ENCODE measurements at places on chromosomes 7 and 10.

- no peak overlapping the region for H3K27ac ChIP-seq
- DNase-seq = no peak
- no peaks in the 10 kb centered on the region for H3K4me1 ChIP-seq
- H3K27me3 ChIP-seq = no peaks in the 10 kb centered on the region
- no peak overlapping the region for H3K4me3 ChIP-seq
- H3K36me3 ChIP-seq = no peaks in the 10 kb centered on the region
These were observed 78.3 kb downstream of the WIPF3 start for GRCh38 chr7:29884399-29885272.

DNA sequence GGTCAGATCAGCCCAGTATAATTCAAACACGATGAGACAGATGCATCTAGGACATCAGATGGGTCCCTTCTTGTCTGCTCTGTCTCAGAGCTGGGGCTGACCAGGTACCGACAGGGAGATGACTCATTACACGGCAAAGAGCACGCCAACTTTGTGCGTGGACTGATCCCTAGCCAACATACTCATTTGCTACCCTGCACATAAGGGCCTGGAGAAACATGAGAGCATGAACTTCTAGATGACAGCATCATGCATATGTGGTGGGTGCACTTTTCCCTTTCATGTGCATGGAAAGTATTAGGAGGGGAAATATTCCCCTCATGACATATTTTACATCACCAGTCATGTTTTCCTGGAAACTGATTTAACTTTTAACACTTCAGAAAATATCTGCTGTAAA lies 35.1 kb upstream of the NPVF start:
- DNase-seq = no peak
- no peaks in the 10 kb centered on the region for H3K27me3 ChIP-seq
- no peaks in the 10 kb centered on the region for H3K4me1 ChIP-seq
- no peak overlapping the region for H3K4me3 ChIP-seq

- H3K4me3 ChIP-seq = no peak overlapping the region
- no peak overlapping the region for H3K27ac ChIP-seq
- no peaks in the 10 kb centered on the region for H3K4me1 ChIP-seq
- peaks cover 83% of the 10 kb centered on the region for H3K36me3 ChIP-seq
- no peaks in the 10 kb centered on the region for H3K27me3 ChIP-seq
These were observed 18.7 kb downstream of the TACR2 start for GRCh38 chr10:69397972-69398371.

DNA sequence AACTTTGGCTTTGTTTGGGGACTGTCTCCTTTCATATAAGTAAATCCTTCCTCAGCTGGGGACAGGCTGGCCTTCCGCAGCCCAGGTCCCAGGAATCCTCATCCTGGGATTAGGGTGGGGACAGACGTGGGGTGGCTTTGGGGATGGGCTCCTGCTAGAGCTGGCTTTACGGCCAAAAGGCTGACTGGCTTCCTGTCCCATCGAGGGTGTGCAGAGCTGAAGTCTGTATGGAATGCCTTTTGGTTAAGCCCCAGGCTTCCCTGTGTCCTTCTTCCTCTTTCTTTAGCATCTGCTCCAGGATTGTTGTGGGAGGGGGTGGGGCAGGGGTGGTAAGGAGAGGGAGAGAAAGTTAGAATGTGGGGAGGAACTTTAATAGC lies 59.4 kb upstream of the AQP1 start:
- no peaks in the 10 kb centered on the region for H3K36me3 ChIP-seq
- no peak overlapping the region for H3K4me3 ChIP-seq
- no peak overlapping the region for H3K27ac ChIP-seq

GRCh38 chr7:136066304-136067143 lies 89.4 kb upstream of the MTPN start:
- no peaks in the 10 kb centered on the region for H3K27me3 ChIP-seq
- H3K36me3 ChIP-seq = no peaks in the 10 kb centered on the region
- no peak overlapping the region for H3K27ac ChIP-seq
- DNase-seq = no peak
- no peaks in the 10 kb centered on the region for H3K4me1 ChIP-seq
- H3K4me3 ChIP-seq = no peak overlapping the region

- no peaks in the 10 kb centered on the region for H3K36me3 ChIP-seq
- DNase-seq = no peak
- H3K4me3 ChIP-seq = no peak overlapping the region
These were observed 178.7 kb upstream of the PRPS1L1 start for GRCh38 chr7:18206331-18206730.

DNA sequence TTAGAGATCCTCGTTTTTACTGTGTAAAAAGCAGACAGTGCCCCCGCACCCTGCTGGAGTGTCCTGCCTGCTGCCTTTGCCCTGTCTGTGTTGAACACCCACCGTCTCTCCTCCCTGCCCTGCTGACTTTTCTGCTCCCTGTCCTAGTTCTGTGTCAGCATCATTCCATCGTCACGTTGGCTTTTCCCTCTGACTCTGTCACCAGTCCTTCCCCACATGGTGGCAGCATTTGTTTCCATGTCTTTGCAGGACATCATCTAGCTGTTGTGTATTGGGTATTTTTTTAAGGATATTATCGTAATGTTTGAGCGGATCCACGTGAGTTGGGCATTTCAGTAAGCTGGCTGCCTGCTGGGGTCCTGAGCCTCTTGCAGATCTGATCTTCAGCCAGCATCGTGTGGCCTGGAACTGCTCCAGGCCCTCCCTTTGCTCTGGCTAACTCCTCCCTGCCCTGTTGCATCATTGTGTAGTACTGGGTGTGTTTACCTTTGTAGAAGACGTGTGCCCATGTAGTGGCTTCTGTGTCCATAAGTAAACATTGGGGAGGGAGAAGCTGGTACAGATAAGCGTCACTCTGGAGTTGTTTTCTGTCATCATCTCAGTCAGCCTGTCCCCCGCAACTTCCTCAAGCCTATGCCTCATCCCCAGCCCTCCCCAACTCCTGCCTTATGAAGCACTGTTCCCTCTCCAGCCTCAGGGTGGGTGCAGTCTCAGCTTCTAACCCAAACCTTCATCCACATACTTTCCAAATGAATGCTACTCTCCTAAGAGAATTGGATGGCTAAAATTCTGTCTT lies 44.3 kb downstream of the TRRAP start:
- H3K27ac ChIP-seq = no peak overlapping the region
- DNase-seq = no peak

GRCh38 chr7:52925332-52925731 lies 110.1 kb upstream of the POM121L12 start:
- no peak for DNase-seq
- H3K4me1 ChIP-seq = no peaks in the 10 kb centered on the region
- H3K27me3 ChIP-seq = no peaks in the 10 kb centered on the region
- H3K27ac ChIP-seq = no peak overlapping the region

DNA sequence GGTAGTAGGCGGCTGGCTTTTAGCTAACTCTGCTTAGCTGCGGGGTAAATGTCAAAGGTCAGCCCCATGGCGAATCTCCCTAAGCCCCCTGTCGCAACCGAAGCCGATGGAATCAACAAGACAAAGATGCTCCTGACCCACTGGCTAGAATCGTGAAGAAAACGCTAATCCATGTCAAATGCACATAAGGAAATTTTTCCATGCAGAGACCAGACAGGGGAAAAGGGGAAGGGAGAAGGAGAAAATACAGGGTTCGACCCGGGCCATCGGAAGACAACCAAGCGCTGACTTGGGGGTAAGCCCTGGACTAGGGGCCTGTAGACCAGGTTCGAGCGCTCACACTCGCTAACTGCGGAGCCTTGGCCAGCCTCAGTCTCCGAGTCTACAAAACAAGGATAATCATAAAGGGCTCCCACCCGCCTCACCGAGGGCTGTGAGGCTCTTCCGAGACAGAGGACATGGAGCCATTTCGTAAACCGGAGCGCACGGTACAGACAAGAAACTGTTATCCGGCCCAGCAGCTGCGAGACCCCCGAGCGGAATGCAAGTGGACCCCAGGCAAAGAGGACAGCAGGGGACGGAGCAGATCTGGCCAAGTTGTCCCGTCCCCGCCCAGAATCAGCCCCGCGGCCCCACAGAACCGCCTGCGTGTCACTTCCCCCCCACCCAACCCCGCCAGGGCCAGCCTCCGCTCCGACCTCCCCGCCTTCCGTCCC lies 507 bp downstream of the SAR1A start:
- H3K27ac ChIP-seq = peak overlapping the region; percentile 86
- no peak for DNase-seq
- peaks cover 13% of the 10 kb centered on the region for H3K36me3 ChIP-seq
- H3K4me3 ChIP-seq = peak overlapping the region; percentile 78
- H3K4me1 ChIP-seq = peaks cover 34% of the 10 kb centered on the region

DNA sequence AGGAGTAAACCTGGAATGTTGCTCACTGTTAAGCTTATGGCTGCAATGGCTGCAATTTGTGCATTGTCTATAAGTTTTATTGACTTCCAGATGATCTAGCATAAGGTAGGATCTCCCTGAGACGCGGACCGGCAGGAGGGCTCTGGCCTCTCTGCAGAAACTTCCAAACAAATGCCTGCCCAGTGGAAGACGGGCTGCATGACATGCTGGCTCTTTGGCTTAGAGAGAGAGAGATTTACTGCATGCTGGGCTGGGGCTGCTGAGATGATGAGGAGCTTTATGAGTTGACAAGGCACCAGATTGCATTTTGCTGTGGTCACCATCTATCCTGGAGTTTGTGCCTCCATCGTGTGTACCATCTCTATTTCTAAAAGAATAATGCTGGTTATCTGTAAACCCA lies 193.2 kb downstream of the GALNT17 start:
- H3K27me3 ChIP-seq = no peaks in the 10 kb centered on the region
- H3K36me3 ChIP-seq = no peaks in the 10 kb centered on the region
- H3K4me1 ChIP-seq = no peaks in the 10 kb centered on the region
- no peak overlapping the region for H3K27ac ChIP-seq
- DNase-seq = no peak

GRCh38 chr10:123995461-123996131 lies 97.8 kb downstream of the CHST15 start:
- H3K4me1 ChIP-seq = peaks cover 11% of the 10 kb centered on the region
- no peak for DNase-seq
- H3K27me3 ChIP-seq = peaks cover 19% of the 10 kb centered on the region
- H3K4me3 ChIP-seq = no peak overlapping the region

DNA sequence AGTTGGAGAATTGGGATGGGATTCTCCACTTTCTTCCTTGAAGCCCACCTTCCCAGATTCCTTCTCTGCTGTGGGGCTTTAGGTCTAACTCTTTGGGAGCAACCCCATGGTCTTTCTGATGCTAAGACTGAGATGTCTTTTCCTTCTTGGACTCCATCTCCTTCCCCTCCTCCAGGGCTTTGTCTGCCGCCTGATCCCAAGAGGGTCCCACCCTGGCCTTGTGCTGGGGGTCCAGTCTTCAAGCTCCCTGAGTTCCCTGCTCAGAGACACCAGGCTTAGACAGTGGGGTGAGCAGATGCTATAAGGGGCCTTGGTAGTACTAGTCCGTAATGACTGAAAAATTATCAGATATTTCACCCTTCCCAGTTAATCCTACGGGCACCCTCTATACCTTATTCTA lies 150.5 kb downstream of the PTPN20 start:
- no peak overlapping the region for H3K4me3 ChIP-seq
- DNase-seq = no peak
- no peaks in the 10 kb centered on the region for H3K4me1 ChIP-seq
- no peaks in the 10 kb centered on the region for H3K27me3 ChIP-seq
- no peaks in the 10 kb centered on the region for H3K36me3 ChIP-seq

DNA sequence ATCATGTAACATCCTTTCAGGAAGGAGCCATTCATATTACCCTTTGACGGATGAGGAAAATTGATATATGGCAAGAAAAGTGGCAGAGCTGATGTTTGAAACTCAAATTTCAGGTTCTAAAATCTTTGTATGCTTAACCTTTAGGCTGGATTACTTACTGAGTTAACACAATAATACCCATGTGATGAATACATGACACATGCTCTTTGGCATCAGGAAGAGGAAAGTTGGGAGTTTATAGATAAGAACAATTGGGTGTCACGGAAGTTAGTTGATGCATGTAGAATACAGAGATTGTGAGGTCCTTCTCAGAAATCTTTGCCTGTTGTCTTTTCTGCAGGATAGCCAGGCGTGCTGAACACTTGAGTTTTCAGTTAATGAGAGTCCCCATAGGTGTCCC lies 572.1 kb upstream of the POM121L12 start:
- H3K36me3 ChIP-seq = no peaks in the 10 kb centered on the region
- no peaks in the 10 kb centered on the region for H3K27me3 ChIP-seq
- no peak for DNase-seq
- no peak overlapping the region for H3K4me3 ChIP-seq

- H3K36me3 ChIP-seq = no peaks in the 10 kb centered on the region
- H3K4me1 ChIP-seq = no peaks in the 10 kb centered on the region
- no peak overlapping the region for H3K27ac ChIP-seq
These were observed 115.1 kb downstream of the TPK1 start for GRCh38 chr7:144720710-144721109.

DNA sequence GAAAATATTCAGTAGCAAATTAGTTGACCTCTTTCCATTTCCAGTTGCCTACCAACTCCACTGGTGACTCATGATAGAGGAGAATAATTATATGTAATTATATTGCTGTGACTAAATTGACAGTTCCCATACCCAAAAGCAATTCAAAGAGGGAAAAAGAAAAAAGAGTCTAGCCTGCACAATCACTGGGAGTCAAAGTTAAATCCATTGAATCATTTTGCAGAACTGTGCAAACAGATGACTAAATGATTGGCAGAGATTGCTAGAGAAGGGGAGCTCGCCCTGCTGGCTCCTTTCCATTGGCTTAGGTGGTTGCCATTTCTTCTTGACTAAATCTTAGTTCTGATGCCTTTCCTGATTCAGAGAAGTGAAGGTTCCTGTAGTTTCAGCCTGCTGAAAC lies 1228.6 kb upstream of the SORCS1 start:
- H3K4me1 ChIP-seq = no peaks in the 10 kb centered on the region
- H3K4me3 ChIP-seq = no peak overlapping the region
- H3K27me3 ChIP-seq = no peaks in the 10 kb centered on the region

DNA sequence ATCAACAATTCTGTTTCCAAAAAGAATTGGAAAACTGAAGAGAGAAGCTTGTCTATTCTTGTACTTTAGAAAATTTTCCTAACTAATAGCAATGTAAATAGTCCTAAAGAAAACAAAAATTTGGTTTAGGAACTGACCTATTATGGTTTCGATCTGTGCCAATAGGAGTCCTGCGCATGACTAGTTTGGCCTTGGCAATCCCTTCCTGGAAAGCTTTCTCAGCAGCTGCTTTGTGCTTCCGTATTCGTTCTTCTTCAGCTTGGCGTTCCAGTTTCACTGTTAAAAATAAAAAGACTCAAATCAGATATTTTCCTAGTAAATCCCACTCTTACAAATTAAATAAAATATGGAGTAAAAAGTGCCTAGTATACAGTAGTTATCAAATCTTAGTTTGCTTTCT lies 36.6 kb downstream of the FZD9 start:
- no peak overlapping the region for H3K27ac ChIP-seq
- no peak overlapping the region for H3K4me3 ChIP-seq
- H3K4me1 ChIP-seq = no peaks in the 10 kb centered on the region
- H3K36me3 ChIP-seq = peaks cover 71% of the 10 kb centered on the region
- no peaks in the 10 kb centered on the region for H3K27me3 ChIP-seq

DNA sequence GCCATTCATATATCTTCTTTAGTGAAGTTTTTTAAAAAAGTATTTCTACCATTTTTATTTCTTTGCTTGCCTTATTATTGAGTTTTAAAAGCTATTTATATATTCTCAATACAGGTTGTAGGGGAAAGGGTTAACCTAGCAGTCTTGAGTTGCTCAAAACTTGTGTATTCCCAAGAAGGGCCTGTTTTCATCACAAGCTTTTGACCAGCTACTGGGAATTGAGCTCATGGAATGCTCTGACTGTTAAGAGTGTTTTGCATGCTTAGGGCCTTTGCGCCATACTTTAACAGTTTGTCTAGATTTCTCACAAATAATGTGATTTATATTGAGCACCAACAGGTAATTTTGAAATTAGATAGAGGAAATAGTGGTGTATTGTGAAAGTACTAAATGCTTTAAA lies 72.0 kb upstream of the CALCR start:
- H3K4me1 ChIP-seq = no peaks in the 10 kb centered on the region
- no peak overlapping the region for H3K27ac ChIP-seq
- no peaks in the 10 kb centered on the region for H3K27me3 ChIP-seq
